ENCODE measurements at places on chromosomes 5 and 9.
A peak's percentile ranks its signal among the peaks of the same experiment; 100 is the strongest.

DNA sequence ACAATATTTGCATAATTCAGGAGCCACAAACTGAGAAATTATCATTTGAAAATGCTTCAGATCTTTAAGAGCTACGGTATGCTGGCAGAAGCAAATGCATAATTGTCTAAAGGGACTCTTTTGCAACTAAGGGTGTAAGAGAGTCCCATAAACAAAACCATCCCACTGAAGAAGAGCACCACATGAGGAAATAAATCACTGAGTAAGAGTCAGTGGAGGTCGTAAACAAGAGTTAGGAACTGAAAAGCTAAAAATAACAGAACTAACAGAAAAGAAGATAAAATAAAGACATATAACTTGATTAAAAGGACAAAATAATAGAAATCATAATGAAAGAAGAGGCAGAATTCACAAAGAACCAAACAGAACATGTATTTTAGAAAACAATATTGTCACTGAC is 3.5 kb upstream of the SMC2 start:
- DNase-seq = no peak

DNA sequence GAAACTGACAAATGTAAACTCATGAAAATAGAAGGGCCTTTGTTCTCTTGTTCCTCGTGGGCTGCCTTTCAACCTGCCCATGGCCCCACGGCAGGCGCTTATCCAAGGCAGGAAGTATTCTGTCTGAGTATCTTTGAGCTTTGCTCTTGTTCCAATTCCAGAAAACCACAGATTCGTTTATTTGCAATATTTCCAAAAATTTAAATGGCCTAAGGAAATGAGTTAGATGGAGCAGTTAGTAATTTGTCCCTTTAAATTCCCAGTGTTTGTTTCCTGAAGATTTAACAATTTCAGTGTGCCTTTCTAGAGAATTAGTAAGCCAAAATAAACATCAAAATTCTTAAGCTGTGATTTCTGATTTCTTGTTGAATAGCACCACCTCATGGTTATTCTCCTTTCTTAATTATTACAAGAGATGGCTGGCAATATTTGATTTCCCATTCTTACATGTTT is 299.4 kb upstream of the RASA1 start:
- no peak for DNase-seq

DNA sequence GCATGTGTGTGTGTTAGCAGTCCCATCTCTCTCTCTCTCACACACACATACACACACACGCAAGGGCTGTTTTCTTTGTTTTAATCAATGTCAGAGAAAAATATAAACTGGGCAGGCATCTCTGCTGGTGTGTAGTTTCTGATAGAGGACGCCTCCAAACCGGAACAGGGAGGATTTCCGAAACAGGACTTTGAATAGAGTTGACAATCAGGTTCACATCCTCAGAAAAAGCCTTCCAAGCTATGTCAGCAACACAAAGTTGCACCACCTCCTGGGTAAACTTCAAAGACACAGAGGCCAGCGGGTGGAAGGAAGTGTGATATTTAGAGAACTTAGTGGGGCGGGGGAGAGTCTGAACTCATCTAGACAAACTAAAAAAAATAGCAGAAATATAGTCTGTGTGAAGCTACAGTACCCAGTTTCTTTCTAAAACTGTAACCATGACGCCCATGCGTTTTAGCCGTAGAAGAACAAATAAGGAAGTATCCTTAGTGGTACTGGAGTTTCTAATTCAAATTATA is 1.2 kb downstream of the ST8SIA4 start:
- no peak for DNase-seq

DNA sequence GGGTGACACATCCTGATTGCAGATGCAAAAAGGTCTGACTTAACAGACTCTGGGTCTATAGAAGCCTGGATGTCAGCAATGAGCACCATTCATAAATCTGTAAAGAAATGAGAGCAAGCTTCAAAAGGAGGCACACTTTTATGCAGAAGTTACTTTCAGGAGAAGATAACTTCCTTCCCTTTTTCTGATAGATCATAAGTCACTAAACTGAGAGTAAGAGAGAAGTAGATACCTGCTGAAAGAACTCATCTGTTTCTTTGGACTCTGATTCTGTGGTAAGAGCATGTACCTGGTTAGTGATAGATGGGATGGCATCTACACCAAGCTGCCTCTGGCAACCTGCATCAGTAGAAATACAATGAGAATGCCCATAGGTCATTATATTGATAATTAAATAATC is 525.6 kb downstream of the CETN3 start:
- DNase-seq = no peak

DNA sequence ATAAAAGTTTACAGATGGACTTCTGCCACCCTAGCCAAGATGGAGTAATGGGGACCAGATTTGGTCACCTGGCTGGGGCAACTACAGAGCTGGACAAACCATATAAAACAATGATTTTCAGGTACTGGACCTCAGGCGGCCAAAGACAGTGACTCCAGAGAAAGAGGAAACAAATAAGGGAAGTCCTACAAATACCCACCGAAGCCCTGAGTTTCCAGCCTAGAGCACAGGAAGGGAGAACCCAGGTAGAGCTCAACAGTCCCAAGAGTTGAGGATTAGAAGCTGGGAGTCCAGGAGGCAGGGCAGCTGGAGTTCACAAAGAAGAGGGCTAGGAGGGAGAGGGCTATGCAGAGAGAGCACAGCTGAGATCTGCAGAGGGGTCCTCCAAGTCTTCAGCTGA is 106.7 kb upstream of the NR5A1 start:
- no peak for DNase-seq

DNA sequence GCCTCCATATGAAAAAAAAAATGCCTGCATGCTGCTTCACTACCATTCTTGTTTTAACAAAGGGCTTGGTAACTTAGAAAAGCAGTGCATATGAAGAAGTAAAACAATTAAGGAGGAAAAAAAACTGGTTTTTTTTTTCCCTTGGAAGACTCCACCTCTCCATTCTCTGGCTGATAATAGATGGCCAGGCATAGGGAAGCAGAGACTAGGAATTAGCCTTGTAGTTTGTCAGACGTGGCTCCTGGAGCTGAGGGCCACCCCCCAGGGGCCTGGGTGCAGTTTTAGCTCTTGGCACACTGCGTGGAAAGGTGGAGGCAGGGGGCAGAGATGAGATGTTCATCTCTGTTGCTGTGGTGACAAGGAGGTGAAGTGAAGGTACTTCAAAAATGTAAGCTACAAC is 42.7 kb downstream of the WDR36 start:
- DNase-seq = no peak

DNA sequence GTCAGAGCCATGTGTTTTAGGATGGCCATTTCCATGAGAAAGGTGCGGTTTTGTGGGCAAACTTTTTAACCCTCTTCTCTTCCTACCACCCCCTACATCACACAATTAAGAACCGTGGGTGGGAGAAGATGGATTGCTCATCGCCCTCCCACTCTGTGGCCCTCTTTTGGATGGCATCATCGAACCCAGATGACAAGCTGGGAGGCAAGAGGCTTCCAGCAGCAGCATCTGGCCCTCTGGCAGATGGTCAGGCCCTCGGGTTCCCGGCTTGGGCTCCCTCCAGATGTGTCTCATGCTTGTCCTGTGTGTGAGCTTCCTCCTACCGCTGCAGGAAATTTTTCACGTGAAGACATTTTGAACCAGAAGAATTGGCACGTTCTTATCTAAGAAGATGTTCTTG is 199.9 kb downstream of the EBF1 start:
- DNase-seq = no peak

GRCh38 chr5:58929726-58930125 is 346.9 kb downstream of the RAB3C start:
- no peak for DNase-seq

DNA sequence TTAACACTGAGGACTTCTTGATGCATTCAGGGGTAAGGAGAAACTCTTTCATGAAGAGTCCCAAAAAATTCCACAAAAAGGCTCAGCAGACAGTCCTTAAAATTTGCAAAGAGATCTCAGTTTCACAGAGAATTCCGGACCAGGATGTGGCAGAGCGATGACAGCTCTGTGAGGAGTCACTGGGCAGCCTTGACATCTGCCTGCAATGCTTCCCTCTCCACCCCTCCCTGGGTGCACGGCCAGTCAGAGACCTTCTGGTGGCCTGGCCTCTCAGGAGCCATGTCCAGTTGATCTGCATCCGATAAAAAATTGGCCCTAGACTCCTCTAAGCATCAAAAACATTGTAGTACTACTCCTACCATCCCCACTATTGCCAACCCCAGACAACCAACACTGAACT is 76.8 kb downstream of the MACROH2A1 start:
- DNase-seq = no peak

DNA sequence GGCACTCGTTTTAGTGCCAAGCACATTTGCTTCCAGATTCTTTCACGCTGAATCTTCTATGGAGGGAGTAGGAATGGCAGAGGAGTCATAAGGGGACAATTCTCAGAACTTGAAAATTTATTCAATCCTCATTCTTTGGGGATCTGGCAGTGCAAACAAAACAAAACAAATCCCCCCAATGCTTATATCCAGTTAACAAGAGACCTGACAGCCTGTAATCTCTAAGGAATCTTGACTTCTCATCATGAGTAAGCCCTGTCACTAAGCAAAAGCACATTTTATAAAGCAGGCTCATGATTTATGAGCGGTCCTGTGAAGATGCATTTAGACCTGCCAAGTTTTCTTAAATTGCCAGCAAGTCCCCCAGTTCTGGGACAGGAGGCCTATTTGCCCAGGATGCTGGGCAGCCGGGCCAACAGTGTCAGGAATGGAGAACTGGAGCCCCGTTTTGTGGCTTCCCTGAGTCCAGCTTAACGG is 513.9 kb downstream of the CTNND2 start:
- DNase-seq = no peak

DNA sequence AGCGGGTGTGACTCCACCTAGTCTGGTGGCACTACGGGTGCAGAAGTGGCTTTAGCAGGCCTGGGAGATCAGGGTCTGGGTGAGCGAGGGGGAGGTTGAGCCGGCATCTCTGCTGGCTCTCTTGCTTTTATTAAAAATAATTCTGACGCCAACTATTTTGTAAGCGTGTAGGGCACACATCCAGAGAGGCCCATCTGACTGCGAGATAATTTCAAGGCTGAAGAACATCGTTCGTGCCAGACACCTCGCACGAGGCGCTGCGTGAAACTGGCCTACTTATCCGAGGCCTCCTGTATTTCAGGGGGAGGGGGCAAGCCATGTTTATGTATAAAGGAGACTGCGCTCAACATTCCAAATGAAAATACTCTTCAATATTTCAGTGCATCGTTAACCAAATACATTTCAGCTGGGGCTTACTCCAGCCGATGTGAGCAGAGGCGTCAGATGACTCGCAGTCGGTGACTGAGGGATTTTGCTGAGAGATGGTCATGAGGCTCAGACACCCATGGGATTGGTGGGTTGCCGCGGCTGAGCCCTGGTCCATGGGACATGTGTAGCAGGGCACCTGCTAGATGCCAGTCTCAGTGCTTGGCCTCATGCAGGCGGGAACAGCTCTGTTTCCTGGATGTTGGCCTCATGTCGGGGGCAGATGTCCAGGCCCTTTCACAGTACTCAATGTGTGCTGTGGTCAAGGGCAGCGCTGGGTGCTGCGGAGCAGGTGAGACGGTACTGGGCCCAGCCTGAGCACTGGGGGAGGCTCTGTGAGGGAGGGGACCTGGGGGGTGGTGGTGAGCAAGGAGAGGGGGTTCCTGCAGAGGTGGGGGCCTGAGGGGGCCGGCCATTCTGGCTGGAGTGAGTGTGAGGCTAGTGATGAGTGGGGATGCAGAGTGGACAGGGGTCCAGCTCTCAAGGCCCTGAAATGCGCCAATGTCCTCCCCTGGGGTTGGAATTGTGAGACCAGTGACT is 201.5 kb downstream of the DAB2IP start:
- DNase-seq = no peak

DNA sequence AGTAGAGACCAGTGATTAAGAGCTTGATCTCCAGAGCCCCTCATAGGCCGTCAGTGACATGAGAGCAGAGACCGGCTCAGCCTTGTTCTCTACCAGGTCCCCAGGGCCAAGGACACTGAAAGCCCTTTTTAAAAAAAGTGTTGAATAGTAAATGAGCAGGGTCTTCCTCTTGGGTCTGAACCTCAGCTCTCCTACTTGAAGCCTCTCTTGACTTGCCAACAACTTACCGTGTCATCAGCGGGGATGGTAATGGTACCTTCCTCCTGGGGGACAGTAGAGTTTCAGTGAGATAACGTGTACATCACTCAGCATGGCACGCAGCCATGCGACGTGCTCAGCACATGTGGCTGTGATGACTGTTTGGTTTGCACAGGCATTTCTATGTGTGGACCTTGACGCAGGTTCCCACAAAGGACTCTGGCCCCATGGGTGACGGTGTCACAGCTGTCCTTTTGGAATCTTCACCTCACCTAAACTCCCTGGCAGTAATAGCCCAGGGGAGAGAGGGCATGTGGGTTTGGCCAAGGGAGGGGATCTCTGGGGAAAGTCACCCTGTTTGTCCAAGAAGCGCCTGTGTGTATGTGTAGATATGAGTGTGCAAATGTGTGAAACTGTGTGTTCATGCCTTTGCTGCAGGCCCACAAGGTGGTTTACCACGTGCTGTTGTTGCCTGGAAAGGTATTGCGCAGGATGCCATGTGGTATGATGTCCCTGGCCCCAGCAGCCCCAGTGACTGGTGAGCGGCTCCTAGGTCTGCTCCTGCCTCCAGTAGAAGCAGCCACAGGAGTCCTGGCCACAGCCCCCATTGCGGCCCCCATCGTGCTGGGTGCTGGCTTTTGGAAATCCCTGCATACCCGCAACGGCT is 18.7 kb downstream of the ERGIC1 start:
- no peak for DNase-seq

DNA sequence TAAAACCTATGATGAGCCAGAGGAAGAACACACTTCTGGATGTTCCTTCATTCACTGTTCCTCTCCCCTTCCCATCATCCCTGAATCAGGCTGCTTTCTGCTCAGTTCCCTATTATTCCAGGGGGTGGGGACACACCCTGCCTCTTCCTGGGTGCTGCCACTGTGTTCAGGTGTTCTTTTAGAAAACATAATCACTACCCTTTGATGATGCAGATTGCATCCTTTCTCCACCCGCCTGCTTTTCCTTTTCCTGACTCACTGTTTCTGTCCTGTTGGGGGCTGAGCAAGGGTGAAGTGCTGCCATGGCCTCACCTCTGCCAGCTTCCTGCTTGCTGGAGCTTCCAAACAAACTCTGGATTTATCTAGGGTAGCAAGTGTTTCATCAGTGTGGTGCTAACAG is 331.9 kb upstream of the GRIA1 start:
- DNase-seq = no peak

DNA sequence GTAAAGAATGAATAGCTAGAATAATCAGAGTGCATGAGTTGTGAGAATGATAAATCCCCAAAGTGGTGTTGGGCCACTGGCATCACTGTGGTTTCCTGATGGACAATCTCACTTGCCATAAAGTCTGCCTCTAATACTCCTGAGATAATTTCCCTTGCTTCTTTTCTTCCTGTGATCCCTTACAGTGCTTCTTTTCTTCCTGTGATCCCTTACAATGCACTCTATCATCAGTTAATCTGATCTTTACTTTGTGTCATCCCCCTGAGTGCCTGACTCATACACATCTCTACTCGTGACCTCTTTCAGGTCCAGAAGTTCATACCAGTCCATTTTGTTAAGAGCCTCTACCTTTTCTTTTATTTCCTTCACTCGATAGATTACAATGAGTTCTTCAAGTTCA is 418.3 kb downstream of the HCN1 start:
- no peak for DNase-seq

- DNase-seq = peak; percentile 26
Observed at GRCh38 chr9:110650991-110651411, 17.6 kb upstream of the MUSK start.

- DNase-seq = no peak
Observed at GRCh38 chr5:159181152-159181551, 28.2 kb downstream of the RNF145 start.
